ENCODE measurements at places on chromosomes 1 and 21.

- DNase-seq = no peak
Observed at GRCh38 chr1:59455206-59455605, 158.3 kb downstream of the FGGY start.

DNA sequence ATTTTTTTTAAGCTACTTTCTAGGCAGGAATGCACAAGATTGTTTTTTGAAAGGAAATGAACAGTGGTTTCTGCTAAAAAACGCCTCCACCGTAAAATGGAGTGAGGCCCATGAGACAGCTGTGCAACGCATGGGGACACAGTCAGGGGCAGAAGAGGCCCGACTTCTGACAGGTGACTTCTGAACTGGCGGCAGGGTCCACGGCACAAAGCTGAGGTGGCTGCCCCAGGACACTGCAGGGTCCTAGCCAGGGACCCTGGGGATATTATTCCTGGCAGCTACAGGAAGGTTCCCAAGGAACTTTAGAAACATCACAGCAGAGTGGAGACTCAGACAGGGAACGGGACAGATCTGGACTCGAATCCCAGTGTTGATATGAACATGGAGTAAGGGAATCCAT, 75.1 kb downstream of the SIM2 start:
- DNase-seq = no peak

GRCh38 chr1:60825593-60825992, 256.8 kb upstream of the NFIA start:
- DNase-seq = no peak

GRCh38 chr1:236010443-236010842, 54.4 kb downstream of the NID1 start:
- no peak for DNase-seq

- peak; percentile 4 for DNase-seq
Observed at GRCh38 chr1:15100121-15100879, 53.2 kb upstream of the TMEM51 start.

- no peak for DNase-seq
Observed at GRCh38 chr1:43238991-43239469, 30.8 kb upstream of the TMEM125 start.

DNA sequence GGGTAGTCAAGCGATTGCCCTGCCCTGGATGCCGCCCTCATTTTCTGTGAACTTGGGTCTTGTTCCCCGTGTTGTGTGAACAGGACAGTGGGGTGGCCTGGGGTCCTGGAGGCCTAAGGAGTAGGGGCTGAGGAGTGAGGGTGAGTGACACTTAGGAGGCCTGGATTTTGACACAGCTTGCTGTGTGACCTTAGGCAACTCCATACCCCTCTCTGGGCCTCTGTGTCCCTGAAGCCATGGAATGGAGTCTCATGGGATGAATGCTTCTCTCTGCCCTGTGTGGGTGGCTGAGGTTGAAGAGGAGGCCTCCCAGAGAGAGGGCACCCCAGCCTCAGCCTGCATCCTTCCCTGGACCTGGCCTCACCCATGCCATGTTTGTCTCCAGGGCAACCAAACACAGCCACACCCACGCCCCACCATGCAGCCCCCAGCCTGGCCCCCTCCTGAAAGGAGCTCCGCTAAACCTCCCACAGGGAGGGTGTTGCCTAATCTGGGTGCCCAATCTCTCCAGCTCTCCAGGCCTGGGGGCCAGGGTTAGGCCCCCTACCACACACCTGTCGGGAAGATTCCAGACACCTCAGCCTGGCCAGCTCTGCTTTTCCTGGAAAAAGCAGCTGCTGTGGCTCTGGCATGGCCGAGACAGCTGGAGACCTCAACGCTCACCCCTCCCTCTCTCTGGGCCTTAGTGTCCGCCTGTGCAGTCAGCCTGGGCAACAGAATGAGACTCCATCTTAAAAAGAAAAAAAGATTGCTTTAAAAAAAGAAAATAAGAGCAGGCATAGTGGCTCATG, 9.9 kb downstream of the MYOM3 start:
- no peak for DNase-seq

- no peak for DNase-seq
Observed at GRCh38 chr1:58816747-58817221, 32.9 kb upstream of the JUN start.

GRCh38 chr1:41582351-41582750, 97.9 kb upstream of the EDN2 start:
- no peak for DNase-seq

DNA sequence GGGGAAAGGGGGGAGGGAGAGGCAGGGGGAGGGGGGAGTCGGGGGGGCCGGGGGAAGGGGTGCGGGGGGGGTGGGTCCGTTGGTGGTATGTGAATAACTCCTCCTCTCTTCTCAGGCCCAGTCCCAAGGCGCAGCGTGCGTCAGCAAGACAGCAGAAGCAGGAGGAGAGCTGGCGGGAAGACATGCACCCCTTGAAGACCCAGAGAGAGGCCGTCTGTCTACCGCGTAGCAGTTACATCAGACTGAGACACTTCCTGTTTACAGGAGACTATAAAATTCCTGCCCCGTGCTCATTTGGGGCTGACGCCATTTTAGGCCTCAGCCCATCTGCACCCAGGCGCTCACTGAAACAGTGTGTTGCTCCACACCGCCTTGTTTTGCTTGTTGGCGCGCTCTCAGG, 55.3 kb downstream of the SETD4 start:
- no peak for DNase-seq

DNA sequence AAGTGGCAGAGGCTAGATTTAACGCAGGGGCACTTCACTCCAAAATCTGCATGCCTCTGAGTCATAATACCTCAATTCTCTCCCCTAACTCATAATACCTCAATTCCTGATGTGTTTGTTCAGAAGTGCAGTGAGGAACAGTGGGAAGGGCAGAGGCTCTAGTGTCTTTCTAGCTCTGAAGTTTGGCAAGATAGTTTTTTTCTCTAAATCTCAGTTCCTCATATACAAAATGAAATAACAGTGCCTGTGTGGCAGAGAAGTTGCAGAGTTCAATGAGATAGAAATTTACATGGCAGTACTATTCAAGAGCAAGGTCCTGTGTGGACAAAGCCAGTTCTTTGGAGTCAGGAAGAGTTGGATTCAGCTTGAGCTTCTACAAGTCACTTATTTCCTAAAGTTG, 9.8 kb downstream of the JUN start:
- DNase-seq = no peak
